ENCODE measurements at places on chromosomes 13 and 19. TPM values are rescaled to one million over a fixed set of nuclear protein-coding genes. Genes with fewer than 3 reads are reported as not detected.

- DNase-seq = peak; percentile 89
These were observed 13.0 kb upstream of the MYH14 start for GRCh38 chr19:50190439-50190891.

DNA sequence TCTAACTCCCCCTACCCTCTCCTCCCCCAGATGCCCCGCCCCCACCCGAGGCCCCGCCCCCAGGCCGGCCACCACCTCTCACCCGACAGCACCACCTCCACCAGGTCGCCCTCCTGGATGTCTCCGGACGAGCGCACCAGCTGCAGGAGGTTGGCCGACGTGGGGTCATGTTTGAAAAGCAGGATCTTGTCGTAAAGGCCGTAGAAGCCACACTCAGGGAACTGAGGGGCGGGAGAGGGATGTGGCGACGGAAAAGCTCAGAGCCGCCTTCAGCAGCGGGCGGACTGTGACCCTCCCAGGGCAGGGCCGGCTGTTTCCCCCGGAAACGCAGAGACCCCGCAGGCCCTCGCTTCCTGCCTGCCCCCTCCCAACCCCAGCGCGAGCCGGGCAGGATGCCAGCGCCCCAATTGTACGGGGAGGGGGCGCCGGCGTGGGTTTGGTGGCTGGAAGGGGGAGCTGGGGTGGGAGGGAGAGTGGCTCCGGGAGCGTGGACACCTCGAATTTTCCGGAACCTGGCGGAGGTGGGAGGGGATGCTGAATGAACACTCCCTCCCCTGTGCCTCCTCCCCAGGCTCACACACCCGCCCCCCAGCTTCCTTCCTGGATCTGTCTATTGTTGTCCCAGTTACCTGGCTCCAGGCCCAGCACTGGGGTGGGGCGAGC, 3.0 kb downstream of the PRKD2 start:
- DNase-seq = peak; percentile 99

The NLRP13 gene
- not detected for total RNA-seq

- DNase-seq = no peak
These were observed 24.3 kb downstream of the COL4A2 start for GRCh38 chr13:110331362-110331761.

- DNase-seq = no peak
These were observed 3.9 kb downstream of the FEM1A start for GRCh38 chr19:4795400-4795799.

The ZNF566 gene
- 6.7 TPM for total RNA-seq

The EVI5L gene
- total RNA-seq = 12.0 TPM
